NCI-H524 (cell line): ENCODE measurements at places on chromosomes 2 and 18.
A peak's percentile ranks its signal among the peaks of the same experiment; 100 is the strongest.

DNA sequence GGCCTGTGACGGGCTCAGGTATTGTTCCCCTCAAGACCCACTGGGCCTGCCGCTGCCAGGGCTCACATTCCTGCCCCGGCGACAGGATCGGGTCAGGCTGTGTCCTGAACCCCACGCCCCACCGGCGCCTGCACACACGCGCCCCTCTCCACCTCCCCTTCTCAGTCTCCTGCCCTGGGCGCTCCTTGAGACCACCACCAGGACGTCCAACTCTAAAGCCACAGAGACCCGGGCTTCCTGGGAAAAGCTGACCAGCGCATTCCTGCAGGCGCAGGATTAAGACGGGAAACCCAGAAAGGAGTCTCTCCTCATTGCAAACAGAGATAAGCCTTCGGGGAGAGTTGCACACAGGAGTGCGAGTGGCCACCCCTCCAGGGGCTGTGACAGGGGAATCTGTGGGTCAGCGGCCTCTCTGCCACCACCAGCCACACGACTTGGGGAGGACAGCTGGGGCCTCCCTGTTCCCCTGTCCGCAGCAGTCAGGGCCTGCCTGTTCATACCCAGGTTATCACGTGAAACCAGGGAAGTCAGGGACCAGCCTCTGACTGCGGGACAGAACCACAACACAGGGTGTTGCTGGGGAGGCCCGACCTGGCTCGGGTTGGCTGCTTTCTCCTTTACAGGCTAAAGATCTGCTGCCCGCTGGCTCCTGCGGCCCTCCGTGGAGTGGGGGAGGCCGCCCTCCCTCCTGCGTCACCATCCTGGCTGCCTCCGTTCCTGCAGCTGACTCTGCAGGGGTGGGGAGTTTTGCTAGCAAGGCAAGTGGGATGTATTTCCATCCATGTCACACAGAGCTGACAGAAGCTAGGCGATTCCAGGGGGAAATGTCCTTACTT, 88.8 kb downstream of the ZCCHC2 start:
- DNase-seq, result no peak

DNA sequence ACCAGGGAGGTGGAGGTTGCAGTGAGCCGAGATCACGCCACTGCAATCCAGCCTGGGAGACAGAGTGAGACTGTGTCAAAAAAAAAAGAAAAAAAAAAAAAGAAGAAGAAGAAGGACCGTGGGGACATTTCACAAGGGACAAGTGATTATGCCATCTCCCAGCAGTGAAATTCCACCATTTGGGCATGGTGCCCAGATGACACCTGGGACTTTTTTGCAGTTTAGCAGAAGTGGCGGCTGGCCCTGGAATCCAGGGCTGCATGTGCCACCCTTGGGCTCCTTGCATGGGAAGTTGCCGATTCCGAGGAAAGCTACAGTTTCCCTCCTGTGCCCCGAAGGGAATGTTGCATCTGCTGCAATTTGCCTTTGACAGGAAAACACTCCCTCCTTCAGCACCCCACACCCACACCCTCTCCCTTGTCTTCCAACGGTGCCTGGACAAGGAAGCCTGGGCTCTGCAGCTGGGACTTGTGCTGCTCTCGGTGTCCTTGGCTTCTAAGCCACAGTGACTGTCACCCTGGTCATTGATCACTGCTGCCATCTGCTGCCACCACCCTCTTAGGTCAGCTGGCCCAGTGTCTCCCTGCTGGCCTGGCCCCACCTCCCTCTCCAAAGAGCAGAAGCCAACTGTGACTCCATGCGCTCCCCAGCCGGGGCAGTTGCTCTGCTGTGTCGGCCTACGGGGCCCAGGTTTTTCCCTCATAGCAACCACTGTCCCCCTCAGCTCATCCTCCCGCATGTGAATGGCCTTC, 56.4 kb upstream of the LRRC30 start:
- peak; percentile 49 for DNase-seq

- DNase-seq, result no peak
These were observed 124.2 kb upstream of the REV1 start for GRCh38 chr2:99613980-99614379.

DNA sequence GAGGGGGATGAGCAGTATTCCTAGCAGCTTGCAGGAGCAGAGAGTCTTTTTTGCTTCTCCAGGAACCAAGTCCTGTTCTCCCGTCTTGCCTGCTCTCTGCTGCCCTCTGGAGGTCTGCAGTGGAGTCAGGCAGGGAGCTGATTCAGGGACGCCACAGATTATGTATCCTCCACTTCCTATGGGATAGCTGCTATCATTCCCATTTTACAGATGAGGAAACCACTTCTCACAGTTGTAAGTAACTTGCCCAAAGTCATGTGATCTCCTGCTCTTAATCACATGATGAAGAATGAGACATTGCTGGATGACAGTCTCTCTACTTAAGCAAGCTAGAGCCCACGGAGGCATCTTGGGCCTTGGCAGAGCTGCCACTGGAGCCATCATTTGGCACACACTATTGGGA, 8.3 kb downstream of the SLC4A5 start:
- peak; percentile 59 for DNase-seq

- no peak for DNase-seq
These were observed 16.1 kb downstream of the PRELID3A start for GRCh38 chr18:12423820-12424219.

DNA sequence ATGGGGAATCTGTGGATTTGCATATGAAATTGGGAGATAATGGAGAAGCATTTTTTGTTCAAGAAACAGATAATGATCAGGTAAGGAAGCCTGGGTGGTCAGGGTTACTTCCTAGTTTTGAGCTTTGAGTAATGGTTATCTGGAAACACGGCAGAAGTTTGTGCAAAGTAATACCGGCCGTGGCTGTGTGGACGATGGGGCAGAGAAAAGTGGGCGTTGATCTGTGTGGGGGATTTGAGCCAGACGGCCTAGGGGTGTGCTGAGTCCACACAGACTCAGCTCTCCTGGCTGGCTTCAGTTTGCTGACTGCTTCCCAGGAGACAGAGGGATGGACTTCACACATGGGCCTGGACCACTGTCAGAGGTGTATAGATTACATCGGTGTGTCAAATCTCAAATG, 21.3 kb downstream of the LPIN1 start:
- no peak for DNase-seq

GRCh38 chr18:74400813-74401212, 56.3 kb downstream of the DIPK1C start:
- DNase-seq, result no peak

- peak; percentile 99 for DNase-seq
These were observed 30.4 kb downstream of the TMEM178A start for GRCh38 chr2:39696101-39696553.

- DNase-seq, result no peak
These were observed 99.7 kb upstream of the UGP2 start for GRCh38 chr2:63741884-63742579.

- no peak for DNase-seq
These were observed 11.4 kb upstream of the SLC35F6 start for GRCh38 chr2:26752656-26753055.

GRCh38 chr18:76547296-76547695, 52.3 kb upstream of the ZNF516 start:
- DNase-seq, result no peak

DNA sequence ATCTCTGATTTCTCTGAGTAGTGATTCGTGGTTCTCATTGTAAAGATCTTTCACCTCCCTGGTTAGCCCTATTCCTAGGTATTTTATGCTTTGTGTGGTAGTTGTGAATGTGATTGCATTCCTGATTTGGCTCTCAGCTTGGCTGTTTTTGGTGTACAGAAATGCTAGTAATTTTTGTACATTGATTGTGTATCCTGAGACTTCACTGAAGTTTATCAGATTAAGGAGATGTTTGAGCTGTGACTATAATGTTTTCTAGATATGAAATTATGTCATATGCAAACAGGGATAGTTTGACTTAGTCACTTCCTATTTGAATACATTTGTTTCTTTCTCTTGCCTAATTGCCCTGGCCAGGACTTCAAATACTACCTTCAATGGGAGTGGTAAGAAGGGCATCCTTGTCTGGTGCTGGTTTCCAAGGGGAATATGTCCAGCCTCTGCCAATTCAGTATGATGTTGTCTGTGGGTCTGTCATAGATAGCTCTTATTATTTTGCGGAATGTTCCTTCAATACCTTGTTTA, 251.9 kb upstream of the ZNF804A start:
- no peak for DNase-seq

DNA sequence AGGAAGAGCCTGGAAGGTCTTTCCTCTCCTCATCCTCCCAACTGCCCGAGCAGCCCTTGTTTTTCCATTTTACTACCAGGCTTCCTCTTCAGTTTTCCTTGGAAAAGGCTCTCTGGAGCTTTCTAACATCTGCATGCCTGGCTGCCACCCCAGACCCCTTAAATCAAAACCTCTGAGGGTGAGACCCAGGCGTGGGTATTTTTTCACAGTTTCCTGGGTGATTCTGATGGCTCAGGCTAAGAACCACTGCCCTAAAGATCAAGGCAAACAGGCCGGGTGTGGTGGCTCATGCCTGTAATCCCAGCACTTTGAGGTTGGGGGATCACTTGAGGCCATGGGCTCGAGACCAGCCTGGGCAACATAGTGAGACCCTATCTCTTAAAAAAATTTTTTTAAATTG, 35.4 kb downstream of the EMILIN2 start:
- DNase-seq, result no peak

DNA sequence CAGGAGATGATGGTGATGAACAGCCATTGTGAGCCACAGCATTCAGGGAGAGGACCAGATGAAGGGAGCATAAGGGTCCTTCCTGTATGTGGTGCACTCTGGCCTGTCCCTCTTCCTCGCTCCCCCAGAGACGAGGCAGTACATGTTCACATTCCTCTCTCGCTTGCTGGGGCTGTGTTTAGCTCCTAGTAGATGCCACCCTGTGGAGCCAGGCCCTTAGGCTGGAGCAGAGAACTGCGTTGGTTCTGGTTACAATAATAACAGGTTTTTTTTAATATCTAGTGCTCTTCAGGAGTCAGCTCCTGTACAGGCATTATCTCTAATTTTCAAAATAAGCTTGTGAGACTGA, 171.1 kb upstream of the MYT1L start:
- no peak for DNase-seq

DNA sequence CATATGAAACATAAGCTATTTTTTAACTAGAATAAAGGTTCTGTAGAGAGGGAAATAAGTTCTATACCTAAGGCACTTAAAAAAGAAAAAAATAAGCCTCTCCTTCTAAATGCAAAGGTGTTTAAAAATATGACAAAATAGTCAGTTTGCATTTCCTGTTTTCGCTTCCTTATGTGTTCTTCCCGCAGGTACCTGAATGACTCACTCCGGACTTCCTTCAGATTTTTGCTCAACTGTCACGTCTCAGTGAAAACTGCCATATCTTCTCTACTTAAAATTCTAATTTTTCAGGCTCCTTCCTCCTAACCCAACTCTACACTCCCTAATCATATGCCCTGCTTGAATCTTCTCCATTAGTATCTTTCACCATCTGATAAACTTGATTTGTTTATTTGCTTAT, 1333.1 kb downstream of the LRP1B start:
- DNase-seq, result no peak

- DNase-seq, result peak; percentile 76
These were observed 1.1 kb upstream of the RNU4ATAC start for GRCh38 chr2:121529439-121530211.

DNA sequence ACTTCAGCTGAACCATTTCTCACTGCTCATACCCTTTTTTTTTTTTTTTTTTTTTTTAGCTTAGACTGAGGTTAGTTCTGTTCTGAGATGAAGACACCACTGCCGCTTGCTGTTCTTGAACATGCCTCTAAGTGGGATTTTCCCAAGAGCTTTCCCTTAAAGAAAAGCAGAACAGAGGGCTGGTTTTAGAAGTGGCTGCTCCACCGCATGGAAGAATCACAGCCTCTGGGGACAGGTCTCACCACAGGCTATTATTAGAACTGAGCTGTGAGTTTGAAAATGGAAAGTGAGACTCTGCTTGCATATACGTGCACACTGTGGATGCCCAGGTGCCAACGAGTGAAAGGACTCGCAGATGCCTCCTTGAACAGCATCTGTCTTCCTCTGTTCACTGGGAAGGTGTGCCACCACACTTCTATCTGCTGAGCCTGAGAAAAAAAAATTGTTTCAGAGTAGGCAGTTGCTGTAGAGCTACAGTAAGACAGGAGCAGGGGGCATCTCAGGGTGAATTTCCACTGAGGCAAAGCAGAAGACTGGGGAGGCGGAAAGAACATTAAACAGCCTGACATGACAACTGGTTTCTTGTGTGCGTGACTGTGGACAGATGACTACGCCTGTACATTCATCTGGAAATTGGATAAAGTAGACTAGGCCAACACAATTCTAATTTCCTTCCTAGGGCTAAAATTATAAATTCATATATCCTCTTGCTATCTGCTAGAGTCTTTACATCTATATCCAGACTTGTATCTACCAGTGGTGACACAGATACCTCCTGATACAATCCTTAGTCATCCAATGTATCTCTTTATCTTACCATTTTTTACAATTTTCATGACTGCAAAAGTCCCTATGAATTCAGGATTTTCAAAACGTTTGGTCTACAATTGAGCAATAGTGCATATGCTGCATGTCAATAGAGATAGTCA, 1045.7 kb upstream of the CELF4 start:
- DNase-seq, result no peak

DNA sequence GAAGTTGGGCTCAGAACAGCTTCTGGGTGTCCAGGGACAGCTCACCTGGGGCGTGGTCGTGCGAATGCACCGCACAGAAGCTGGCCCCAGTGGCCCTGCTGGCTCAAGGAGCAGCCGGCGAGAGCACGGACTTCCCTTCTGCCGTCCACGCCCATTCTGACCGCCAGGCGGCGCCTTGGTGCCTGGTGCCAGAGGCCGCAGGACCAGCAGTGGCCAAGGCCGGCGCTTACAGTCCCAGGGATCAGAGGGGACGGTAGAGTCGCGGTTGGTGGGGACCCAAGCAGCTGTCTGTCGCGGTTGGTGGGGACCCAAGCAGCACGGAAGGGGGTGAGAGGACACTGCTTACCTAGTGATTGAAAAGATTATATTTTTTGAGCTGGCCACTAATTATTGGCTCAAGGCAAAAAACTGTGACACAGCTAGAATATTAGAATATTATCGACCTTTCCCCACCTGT, 25.7 kb downstream of the NPPC start:
- DNase-seq, result no peak

GRCh38 chr18:59736061-59736460, 38.8 kb upstream of the CCBE1 start:
- DNase-seq, result no peak

DNA sequence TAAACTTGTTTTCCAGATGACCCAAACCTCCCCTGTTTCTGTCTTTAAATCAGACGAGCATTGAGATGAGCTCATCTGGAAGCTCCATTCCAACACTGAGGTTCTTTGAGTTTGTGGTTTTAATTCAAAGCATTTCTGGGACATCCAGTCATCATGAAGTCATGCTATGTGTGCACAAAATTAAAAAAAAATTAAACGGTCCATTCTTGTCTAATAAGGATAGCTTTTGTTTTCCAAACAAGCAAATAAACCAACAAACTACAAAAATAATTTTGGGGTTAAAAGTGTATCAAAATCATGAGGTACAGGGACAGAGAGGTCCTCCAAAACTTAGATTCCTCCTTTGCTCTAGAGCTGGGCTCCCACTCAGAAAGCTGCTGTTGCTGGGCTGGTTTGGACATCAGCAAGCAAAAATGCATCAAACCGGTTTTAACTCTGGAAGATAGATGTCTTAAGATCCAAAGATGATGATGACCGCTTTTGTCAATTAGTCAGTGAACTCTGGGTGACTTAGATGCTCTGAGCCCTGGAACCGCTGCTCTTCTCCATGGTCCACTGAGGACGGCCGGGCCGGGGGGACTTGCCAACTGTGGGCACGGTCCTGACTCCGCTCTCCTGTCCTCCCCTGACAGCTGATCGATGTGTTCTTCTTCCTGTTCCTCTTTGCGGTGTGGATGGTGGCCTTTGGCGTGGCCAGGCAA, 65.4 kb downstream of the TRPM8 start:
- DNase-seq, result no peak
